Glomerular endothelial cell (primary cell): ENCODE measurements at places on chromosomes 6 and 20.

DNA sequence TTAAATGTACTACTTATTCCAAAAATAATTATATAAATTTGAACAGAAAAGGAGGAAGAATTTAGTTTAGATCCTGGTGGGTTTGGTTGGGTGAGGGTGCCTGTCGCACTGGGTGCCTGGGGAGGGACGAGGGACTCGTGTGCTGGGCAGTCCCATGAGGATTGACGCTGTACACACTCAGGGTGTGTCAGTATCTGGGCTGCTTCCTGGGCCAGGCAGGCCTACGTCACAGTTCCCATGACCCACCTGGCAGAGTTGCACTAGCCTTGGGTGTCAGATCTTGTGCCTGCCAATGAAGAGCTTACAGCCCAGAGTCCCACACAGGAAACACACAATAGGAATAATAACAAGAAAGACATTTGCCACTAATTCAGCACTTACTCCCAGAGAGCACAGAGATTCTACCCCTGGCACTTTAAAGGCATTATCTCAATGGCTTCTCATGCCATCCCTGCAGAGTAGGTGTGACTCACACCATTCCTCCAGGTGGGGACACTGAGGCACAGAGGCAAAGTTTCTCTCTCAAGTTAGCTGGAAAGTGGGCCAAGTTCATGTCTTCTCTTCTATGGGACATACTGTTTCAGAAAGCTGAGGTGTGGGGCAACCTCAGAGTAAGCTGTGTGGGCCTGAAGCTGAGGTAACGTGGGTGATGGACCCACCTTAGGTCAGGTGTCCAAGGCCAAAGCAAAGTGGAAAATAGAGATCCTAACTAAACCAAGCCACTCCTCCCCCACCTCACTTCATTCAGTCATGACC, 1.3 kb upstream of the SDCBP2 start:
- DNase-seq = no peak

GRCh38 chr6:11536795-11537194, 754 bp upstream of the TMEM170B start:
- DNase-seq = no peak

GRCh38 chr6:53178837-53179432, 30.3 kb upstream of the GCM1 start:
- DNase-seq = no peak

- no peak for DNase-seq
Measured at GRCh38 chr6:83600459-83600858, 88.1 kb downstream of the PRSS35 start.

DNA sequence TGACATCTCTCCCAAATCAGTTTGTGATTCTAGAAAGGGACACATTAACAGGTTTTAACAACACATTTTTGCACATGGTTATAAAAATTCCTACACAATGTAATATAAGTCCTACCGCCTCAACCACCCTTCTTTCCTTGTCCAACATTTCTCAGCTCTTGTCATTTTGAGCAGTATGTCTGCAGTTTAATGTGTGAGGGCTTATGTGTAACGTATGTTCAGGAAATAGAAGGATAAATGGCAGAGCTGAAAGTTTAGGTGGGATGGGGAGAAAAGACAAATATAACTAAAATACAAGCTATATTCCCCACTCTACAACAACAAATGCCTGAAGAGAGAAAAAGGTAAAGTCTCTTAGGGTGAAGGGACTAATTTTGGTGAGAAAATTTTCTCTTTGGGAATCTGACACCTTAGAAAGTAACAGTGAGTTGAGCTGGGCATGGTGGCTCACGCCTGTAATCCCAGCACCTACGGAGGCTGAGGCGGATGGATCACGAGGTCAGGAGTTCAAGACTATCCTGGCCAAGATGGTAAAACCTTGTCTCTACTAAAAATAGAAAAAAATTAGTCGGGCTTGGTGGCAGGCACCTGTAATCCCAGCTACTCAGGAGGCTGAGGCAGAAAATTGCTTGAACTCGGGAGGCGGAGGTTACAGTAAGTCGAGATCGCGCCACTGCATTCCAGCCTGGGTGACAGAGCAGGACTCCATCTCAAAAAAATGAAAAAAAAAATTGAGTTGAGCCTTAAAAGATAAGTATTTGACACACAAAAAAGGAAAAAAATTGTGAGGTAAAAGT, 5.1 kb downstream of the PNRC1 start:
- DNase-seq = no peak

- DNase-seq = no peak
Measured at GRCh38 chr6:15622045-15622740, 40.6 kb downstream of the DTNBP1 start.

DNA sequence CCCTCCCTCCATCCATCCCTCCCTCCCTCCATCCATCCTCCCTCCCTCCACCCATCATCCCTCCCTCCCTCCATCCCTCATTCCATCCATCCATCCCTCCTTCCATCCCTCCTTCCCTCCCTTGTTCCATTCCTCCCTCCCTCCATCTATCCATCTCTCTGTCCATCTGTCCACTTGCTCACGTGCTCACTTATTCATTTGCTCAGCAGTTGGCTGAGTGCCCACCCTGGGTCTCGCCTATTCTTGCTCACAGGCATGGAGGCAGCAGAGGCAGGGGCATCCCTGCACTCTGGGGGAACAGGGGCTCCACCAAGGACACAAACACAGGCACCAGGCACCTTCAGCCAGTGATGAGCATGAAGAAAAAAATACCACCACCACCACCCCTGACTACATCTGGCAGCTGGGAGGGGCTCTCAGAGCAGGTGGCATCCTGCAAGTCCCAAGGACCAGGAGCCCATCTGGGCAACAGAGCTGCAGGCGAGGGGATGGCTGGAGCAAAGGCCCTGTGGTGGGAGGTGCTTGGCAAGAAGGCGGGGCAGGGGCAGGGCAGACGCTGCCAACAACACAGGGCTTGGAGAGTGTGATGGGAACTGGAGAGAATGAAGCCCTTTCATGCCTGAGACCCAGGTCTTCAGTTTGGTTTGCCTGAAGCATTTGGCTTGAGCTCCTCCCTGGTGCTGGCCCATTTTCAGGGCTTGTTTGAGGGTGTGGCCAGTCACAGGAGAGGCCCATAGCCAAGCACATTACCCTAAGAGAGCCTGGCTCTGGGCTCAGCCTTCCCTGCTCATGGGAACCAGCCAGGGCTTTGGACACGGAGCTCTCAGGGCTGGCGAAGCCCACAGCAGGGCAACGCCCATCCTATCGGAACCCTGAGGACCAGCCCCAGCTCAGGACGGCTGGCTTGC, 40.2 kb upstream of the MRGBP start:
- DNase-seq = no peak

GRCh38 chr6:34332251-34333198, 59.9 kb downstream of the NUDT3 start:
- no peak for DNase-seq

GRCh38 chr6:53896196-53896595, 101.4 kb downstream of the LRRC1 start:
- no peak for DNase-seq

GRCh38 chr6:134723081-134723871, 226.6 kb downstream of the ALDH8A1 start:
- DNase-seq = no peak

GRCh38 chr20:54661880-54662465, 186.6 kb downstream of the DOK5 start:
- no peak for DNase-seq
